ENCODE measurements at places on chromosomes 2 and 18. TPM values are rescaled to one million over a fixed set of nuclear protein-coding genes. Genes with fewer than 3 reads are reported as not detected.

- no peak overlapping the region for H3K27ac ChIP-seq
- H3K27me3 ChIP-seq = no peaks in the 10 kb centered on the region
- peaks cover 2% of the 10 kb centered on the region for H3K36me3 ChIP-seq
- no peak for DNase-seq
These were observed 34.4 kb downstream of the APLF start for GRCh38 chr2:68501768-68502167.

LINC00305 gene
- 1.6 TPM for total RNA-seq

GRCh38 chr2:24521162-24521857 is 30.3 kb downstream of the NCOA1 start:
- H3K4me1 ChIP-seq = peaks cover 9% of the 10 kb centered on the region
- H3K27me3 ChIP-seq = no peaks in the 10 kb centered on the region
- DNase-seq = no peak
- peaks cover 5% of the 10 kb centered on the region for H3K36me3 ChIP-seq
- no peak overlapping the region for H3K4me3 ChIP-seq
- H3K27ac ChIP-seq = no peak overlapping the region

PROKR1 gene
- 0.12 TPM for total RNA-seq

- H3K27ac ChIP-seq = no peak overlapping the region
- H3K36me3 ChIP-seq = no peaks in the 10 kb centered on the region
- H3K27me3 ChIP-seq = peaks cover 8% of the 10 kb centered on the region
These were observed 72.1 kb downstream of the NRP2 start for GRCh38 chr2:205754285-205754923.

GRCh38 chr2:234203135-234203984 is 152.9 kb downstream of the SPP2 start:
- H3K4me1 ChIP-seq = peaks cover 7% of the 10 kb centered on the region
- no peaks in the 10 kb centered on the region for H3K36me3 ChIP-seq
- DNase-seq = no peak
- no peak overlapping the region for H3K27ac ChIP-seq
- no peaks in the 10 kb centered on the region for H3K27me3 ChIP-seq

VPS54 gene
- total RNA-seq = 29.7 TPM

- no peak overlapping the region for H3K27ac ChIP-seq
- no peaks in the 10 kb centered on the region for H3K36me3 ChIP-seq
- H3K4me1 ChIP-seq = peaks cover 11% of the 10 kb centered on the region
These were observed 43.7 kb upstream of the ZBTB7C start for GRCh38 chr18:48452861-48453323.

GRCh38 chr18:7388741-7389140 is 157.9 kb downstream of the LRRC30 start:
- H3K27ac ChIP-seq = no peak overlapping the region
- no peaks in the 10 kb centered on the region for H3K36me3 ChIP-seq
- no peak overlapping the region for H3K4me3 ChIP-seq
- peaks cover 12% of the 10 kb centered on the region for H3K27me3 ChIP-seq

- H3K4me3 ChIP-seq = no peak overlapping the region
- H3K4me1 ChIP-seq = no peaks in the 10 kb centered on the region
- DNase-seq = no peak
These were observed 113.7 kb downstream of the BCL2 start for GRCh38 chr18:63205791-63206252.

All from progenitor cell of endocrine pancreas (in vitro differentiated cells).